ENCODE measurements at places on chromosomes 4 and X. TPM values are rescaled to one million over a fixed set of nuclear protein-coding genes. Genes with fewer than 3 reads are reported as not detected.

Gene SHOX
- total RNA-seq = not detected

Gene ENOX2
- total RNA-seq = 9.1 TPM

Gene TKTL2
- not detected for total RNA-seq

Gene RNF150
- total RNA-seq = 2.3 TPM

Gene CLDN34
- 2.6 TPM for total RNA-seq

Gene NXF2
- total RNA-seq = not detected

GRCh38 chr4:80049402-80049801 lies 23.6 kb downstream of the ANTXR2 start:
- no peak for DNase-seq

GRCh38 chrX:132671229-132671641 lies 182.4 kb upstream of the MBNL3 start:
- DNase-seq = no peak

- no peak for DNase-seq
These were observed 56.9 kb upstream of the SLC39A8 start for GRCh38 chr4:102402223-102402622.

GRCh38 chr4:175066923-175067627 lies 148.9 kb downstream of the ADAM29 start:
- DNase-seq = no peak

- no peak for DNase-seq
These were observed 38.3 kb downstream of the SUPT20HL1 start for GRCh38 chrX:24398766-24399165.

DNA sequence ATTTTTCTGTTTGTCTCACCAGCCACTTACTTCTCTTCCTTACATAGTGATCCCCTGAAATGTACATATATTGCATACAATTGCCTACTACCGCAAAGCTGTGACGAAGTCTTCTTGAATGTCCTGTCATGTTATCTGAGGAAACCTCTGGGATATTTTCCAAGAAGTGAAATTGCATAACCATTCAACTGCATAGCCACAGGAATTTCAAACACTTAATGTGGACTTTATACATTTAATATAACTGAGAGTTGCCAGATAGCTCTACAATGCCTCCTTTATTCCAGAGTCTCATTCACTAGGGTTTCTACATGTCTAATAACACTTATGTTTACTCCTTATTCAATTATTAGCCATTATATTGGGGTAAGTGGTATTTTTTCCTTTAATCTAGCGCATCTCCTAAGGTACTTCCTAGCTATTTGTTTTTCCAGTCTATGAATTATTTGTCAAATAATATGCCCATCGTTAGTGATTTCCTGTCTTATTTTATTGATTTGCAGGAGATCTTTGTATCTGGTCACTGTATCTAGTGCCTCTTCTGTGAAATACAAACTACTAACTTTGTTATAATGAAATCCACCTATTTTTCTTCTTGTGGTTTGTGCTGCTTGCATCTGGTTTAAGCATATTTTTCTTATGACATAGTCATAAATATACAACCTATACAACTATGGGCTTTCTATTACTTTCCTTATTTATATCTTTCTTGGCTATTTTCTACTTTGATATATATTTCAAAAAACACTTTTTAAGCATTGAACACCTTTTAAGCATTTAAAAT lies 69.2 kb upstream of the GRID2 start:
- DNase-seq = no peak

DNA sequence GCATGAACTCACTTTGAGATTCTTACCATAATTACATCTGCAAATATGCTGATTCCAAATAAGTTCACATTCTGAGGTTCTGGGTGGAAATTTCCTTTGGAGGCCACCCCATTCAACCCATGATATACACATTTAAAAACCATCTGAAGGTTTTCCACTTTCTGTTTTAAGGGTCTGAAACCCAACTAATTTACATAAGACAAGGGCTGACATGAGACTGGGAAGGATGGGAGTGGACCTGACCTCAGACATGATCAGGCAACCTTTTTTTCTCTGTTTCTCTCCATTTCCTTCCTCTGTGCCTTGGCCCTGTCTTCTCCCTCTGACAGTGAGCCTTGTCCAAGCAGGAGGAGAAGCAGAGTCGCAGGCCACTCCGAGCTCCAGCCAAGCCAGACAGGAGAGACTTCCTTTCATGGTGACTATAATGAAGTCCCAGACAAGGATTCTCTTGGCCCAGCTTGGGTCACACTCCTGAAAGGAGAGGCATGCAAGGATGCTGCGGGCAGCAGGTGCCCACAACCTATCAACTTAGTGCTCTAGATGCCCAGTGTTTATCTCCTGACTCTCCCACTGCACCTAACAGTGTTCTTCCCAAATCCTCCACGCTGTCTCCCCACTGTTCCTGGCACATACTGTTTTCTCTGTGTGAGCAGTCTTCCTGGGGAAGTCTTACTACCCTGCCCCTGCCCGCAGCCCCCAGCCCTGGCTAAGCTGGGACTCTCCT lies 39.9 kb downstream of the MSX1 start:
- no peak for DNase-seq

DNA sequence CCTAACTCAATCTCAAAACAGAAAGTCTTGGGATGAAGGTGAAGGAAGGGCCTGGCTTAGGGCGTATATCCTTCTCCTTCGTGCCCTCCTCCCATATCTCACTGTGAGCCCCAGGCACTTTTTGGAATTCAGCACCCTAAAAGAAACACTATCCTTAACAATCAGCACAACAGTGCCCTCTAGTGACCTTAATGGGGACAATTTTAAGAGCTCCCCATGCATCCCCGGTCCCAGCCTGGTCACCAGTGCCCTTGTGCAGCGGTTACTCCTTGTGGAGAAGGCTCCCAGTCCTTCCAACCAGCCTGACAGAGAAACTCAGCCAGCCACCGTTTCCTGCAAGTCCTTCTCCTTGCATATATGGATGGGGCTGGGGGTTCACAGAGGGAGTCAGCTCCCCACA lies 4.2 kb downstream of the PAK3 start:
- DNase-seq = no peak

GRCh38 chrX:46367491-46367890 lies 177.7 kb downstream of the ZNF674 start:
- DNase-seq = no peak

DNA sequence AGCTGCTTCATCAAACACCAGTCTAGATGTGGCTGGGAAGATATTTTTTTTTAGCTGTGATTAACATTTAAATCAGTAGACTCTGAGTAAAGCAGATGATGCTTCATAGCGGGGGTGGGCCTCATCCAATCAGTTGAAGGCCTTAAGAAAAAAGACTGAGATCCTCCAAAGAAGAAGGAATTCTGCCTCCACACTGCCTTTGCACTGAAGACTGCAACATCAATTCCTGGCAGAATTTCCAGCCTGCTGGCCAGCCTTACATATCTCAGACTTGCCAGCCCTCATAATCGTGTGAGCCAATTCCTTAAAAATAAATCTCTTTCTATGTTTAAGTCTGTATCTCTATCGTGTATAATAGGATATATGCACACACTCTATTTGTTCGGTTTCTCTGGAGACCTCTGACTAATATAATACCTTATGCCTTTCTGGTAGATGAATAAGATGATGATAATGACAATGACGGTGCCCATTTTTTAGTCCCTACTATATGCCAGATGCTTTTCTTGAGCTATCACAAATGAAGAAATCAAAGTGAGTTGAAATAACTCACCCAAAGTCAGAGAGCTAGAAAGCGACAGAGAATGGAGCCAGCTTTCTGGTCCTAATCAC lies 66.1 kb upstream of the SOD3 start:
- DNase-seq = no peak

GRCh38 chr4:10087152-10087791 lies 29.3 kb downstream of the WDR1 start:
- no peak for DNase-seq

Measured in body of pancreas (tissue), 4 donors.